ENCODE measurements at places on chromosomes 5 and 9. TPM values are rescaled to one million over a fixed set of nuclear protein-coding genes. Genes with fewer than 3 reads are reported as not detected.

The KIAA1191 gene
- polyA plus RNA-seq, result 60.7 TPM

The IFNE gene
- not detected for polyA plus RNA-seq

The ANKRD34B gene
- polyA plus RNA-seq, result 0.16 TPM

The DMGDH gene
- 1.9 TPM for polyA plus RNA-seq

The GSN gene
- polyA plus RNA-seq, result 293 TPM

The ERCC8 gene
- 14.4 TPM for polyA plus RNA-seq

Measured in forelimb muscle (tissue), 1 donor.